ENCODE measurements at places on chromosomes 4 and X. TPM values are rescaled to one million over a fixed set of nuclear protein-coding genes. Genes with fewer than 3 reads are reported as not detected.

DNA sequence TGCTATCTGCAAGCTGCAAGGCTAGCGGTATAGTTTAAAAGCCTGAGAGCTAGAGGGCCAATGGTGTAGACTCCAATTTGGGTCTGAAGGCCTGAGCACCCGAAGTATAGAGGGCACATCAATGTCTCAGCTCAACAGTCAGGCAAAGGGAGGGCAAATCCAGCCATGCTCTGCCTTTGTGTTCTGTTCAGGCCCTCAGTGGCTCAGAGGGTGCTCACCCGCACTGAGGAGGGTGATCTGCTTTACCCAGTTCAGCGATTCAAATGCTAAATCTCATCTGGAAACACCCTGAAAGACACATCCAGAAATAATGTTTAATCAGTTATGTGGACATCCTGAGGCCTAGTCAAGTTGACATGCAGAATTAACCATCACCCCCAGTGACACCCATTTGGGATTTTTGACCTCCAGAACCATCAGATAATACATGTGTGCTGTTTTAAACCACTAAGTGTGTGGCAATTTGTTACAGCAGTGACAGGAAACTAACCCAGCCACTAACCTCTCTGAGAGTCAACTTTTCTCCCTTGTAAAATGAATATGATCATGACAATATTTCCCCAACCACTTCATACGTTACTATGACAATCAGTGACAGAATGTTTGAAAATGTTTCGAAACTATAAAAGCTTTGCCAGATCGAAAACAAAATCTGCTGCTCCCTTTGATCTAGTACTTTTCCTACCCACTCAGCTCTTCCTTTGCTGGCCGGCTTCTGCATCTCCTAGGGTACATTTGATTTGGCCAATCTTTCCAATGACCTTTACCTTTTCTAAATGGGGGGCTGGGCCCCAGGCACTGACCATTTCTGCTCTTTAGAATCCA, 8.4 kb upstream of the TBL1X start:
- no peak for DNase-seq

GRCh38 chr4:39406763-39407583, at the start of gene KLB:
Gene KLB, plus strand, starts transcription at chr4:39406930. Its CDS starts 20 bp downstream, at chr4:39406950.
- no peak for DNase-seq

DNA sequence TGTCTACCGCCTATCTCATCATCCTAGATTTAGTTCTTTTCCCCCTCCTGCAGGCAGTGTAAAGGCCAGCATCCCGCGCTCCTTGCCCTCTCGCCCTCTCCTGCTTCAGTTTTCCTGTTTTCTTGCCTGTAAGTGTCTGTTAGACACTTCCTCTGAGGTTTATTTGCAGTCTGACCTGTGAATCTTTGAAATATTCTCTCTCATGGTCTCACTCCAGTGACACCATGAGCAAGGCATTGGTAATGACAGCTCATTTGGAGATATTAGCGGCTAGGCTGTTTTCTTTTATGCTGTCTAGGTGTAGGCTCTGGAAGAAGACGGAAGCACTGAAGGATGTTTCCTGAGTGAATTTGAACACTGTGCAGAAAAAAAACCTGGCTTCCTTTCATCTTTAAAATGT, 179.6 kb downstream of the KDR start:
- no peak for DNase-seq

The NUP62CL gene
- polyA plus RNA-seq, result 13.7 TPM

The GPC3 gene
- 1,038 TPM for polyA plus RNA-seq

The IL1RAPL2 gene
- polyA plus RNA-seq, result 1.5 TPM

The ELOVL6 gene
- polyA plus RNA-seq, result 31.7 TPM

The CLTRN gene
- polyA plus RNA-seq, result 24.6 TPM
